Activated CD8-positive, alpha-beta T cell treated with anti-CD3 and anti-CD28 coated beads, Interleukin-2, amount 10 ng/mL, durations not matched to agents 7 days and 5 days (primary cell): ENCODE measurements at places on chromosomes 3 and 15. TPM values are rescaled to one million over a fixed set of nuclear protein-coding genes. Genes with fewer than 3 reads are reported as not detected.

The RBP2 gene
- total RNA-seq: not detected

The SCG3 gene
- not detected for total RNA-seq

The TM4SF4 gene
- not detected for total RNA-seq

The RASL12 gene
- not detected for total RNA-seq

DNA sequence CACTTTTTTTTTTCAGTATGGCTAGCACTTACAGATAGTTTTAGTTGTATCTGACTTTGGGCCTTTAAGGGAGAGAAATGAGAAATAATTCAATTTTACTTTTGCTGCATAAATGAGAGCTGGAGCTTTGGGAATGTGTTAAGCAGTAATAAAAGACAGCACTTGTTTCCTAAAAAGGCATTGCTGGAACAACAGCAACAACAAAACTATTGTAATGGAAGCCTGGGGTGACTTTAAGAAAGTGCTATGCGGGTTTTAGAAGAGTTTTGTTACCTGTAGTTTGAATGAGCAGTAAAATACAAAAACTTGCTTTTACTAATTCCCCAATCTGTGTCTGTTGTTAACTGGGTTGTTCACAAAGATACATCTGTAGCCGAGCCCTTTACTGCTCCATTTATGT is 774.0 kb upstream of the ARPP21 start:
- no peaks in the 10 kb centered on the region for H3K36me3 ChIP-seq
- no peak overlapping the region for H3K4me3 ChIP-seq
- DNase-seq: no peak
- no peak overlapping the region for H3K27ac ChIP-seq
- no peaks in the 10 kb centered on the region for H3K4me1 ChIP-seq
- H3K27me3 ChIP-seq: no peaks in the 10 kb centered on the region

DNA sequence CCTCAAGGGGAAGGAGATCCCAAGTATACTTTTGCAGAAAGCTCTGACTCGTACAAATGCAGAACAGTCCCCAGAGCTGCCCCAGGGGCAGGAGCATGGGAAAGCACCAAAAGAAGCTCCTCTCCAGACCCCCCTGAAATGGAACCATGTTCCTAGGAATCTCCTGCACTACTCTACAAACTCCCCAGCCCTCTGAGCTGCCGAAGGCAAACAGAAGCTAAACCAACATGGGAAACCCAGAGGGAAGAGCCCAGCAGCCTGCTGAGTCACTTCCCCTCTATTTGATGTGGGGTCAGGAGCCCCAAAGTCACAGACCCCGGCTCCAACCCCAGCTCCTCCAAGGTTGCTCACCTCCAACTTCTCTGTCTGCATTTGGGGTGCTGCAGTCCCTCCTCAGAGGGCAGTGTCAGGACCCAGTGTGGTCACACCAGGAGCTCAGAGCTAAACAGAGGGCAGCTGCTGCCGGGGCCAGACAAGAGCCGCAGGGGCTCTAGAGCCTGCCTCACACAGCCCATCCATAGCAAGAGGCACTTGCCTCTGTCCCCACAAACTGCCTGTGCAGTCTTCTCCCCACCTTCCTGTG is 3.8 kb upstream of the PLXNA1 start:
- no peak overlapping the region for H3K27ac ChIP-seq
- peaks cover 7% of the 10 kb centered on the region for H3K36me3 ChIP-seq
- peaks cover 17% of the 10 kb centered on the region for H3K27me3 ChIP-seq
- H3K4me3 ChIP-seq: no peak overlapping the region
- peaks cover 23% of the 10 kb centered on the region for H3K4me1 ChIP-seq

DNA sequence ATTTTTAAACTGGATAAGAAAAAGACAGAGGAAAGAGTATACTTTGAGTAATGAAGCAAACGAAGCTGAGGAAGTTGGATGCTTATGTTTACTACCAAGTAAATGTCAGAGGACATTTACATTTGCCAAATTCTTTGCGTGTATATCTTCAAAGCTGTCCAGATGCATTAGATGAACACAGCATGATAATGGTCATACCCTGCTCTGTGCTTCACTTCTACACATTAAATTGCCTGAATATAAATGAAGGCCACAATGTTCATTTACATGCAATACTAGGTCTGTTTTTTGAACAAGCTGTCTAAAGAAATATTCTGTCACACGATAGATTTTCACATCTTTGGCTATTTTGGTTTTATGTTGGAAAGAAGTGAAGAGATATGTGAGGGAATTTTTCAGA is 405.8 kb upstream of the ADAMTS9 start:
- no peak for DNase-seq
- H3K4me3 ChIP-seq: no peak overlapping the region
- no peaks in the 10 kb centered on the region for H3K27me3 ChIP-seq

GRCh38 chr3:51800750-51801125 is 21.7 kb upstream of the IQCF6 start:
- H3K27ac ChIP-seq: no peak overlapping the region
- peaks cover 2% of the 10 kb centered on the region for H3K36me3 ChIP-seq
- DNase-seq: no peak
- H3K4me1 ChIP-seq: peaks cover 48% of the 10 kb centered on the region

GRCh38 chr3:98962951-98963350 is 61.5 kb upstream of the DCBLD2 start:
- no peak overlapping the region for H3K27ac ChIP-seq
- H3K36me3 ChIP-seq: no peaks in the 10 kb centered on the region
- H3K4me3 ChIP-seq: no peak overlapping the region
- no peaks in the 10 kb centered on the region for H3K4me1 ChIP-seq
- no peak for DNase-seq
- H3K27me3 ChIP-seq: peaks cover 2% of the 10 kb centered on the region
